NCI-H1436 treated with DMSO at 0.1 percent for 48 hours (cell line): ENCODE measurements at places on chromosomes 3 and 15.

DNA sequence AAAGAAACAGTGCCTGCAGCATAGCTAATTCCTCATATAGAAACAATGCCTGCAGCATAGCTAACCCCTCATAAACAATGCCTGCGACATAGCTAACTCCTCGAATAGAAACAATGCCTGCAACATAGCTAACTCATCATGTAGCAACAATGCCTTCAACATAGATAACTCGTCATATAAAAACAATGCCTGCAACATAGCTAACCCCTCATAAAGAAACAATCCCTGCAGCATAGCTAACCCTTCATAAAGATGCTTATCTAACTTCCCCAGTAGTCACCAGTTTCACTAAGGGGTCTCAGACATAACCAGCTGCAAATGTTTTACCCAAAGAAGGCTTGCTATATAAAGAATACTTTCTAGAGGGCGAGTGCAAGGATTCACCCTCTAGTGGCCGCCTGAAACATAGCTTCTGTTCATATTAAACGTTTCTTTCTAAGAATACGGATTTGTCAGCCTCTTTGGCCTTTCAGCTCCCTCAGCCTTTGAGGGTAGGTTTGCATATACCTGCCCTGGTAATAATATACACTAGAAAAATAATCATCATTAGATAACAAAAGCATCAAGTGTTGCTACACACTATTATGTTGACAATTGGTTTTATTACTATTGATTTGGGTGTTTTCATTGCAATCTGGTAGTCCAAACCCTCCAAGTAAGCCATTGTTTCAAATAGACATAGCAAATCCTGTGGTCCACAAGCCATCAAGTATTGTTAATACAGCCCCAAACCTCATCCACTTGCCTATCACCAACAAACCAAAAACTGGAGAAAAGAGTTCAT lies 44.4 kb upstream of the FAN1 start:
- no peak for DNase-seq

- DNase-seq = no peak
These were observed 119.5 kb downstream of the STAG1 start for GRCh38 chr3:136632625-136633081.

GRCh38 chr3:186461141-186461540 lies 83.0 kb downstream of the CRYGS start:
- no peak for DNase-seq

GRCh38 chr3:149243540-149243939 lies 21.9 kb upstream of the CP start:
- DNase-seq = no peak

GRCh38 chr3:185317674-185318073 lies 45.3 kb upstream of the MAP3K13 start:
- DNase-seq = no peak

GRCh38 chr3:71131375-71132314 lies 451.9 kb downstream of the FOXP1 start:
- no peak for DNase-seq

DNA sequence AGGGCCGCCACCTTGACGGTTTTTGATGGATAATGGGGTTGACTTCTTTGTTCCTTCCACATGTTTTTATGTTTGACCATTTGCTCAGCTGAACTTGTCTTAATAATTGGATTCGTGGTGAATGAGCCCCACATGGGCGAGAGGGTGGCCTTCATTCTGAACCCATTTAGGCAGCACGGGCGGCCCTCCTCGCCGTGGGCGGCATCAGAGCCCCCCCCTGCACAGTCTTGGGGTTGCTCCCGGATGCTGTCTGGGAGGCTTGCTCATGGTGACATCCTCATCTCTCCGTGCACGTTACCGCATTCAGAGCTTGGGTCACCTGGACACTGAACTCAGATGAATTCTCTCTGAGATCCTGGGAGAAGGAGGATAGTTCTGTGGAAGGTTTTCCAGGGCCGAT lies 172.3 kb upstream of the OSBPL11 start:
- no peak for DNase-seq

- peak; percentile 33 for DNase-seq
These were observed at the start of gene SENP7 for GRCh38 chr3:101512646-101513418. SENP7 (minus strand) TSS chr3:101513212; CDS start chr3:101513130, 82 bp downstream.

- DNase-seq = no peak
These were observed 20.5 kb upstream of the ABHD2 start for GRCh38 chr15:89067751-89068150.

DNA sequence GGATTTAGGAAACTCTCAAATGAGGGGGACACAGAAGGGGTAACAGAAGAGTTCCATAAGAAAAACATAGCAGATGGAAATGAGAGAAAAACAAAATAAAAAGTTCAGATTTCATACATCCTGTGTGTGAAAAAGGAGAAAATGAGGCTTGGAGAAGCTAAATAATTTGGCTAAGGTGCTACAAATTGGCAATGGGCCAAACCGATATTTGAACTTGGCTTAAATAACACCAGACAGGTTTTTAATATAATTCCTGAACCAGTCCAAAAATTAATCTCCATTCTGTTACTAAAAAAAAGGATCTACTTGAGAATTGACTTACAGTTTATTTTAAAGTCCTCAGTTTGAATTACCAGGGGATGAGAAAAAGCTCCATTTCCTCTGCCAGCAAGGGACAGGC lies 342.9 kb upstream of the DPH6 start:
- DNase-seq = no peak

GRCh38 chr3:12598890-12599289 lies 42.0 kb downstream of the MKRN2 start:
- DNase-seq = no peak

DNA sequence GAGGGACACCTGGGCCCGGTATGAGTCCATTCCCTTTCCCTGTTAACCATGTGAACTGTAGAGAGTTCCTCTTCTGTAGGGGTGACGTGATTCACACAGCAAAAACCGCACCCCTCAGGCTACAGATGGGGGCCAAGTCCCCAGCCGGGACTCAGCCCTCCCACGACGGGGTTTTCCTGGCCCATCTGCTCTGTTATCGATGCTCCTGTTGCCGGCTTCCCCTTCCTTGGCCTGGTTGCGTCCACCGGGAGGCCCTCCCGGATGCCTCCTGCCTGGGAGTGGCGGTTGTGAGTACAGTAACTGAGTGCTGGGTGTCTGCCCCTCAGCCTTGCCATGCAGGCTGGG lies 817 bp upstream of the PLXNA1 start:
- DNase-seq = no peak

- no peak for DNase-seq
These were observed 165.6 kb upstream of the LINGO1 start for GRCh38 chr15:77798151-77798835.

DNA sequence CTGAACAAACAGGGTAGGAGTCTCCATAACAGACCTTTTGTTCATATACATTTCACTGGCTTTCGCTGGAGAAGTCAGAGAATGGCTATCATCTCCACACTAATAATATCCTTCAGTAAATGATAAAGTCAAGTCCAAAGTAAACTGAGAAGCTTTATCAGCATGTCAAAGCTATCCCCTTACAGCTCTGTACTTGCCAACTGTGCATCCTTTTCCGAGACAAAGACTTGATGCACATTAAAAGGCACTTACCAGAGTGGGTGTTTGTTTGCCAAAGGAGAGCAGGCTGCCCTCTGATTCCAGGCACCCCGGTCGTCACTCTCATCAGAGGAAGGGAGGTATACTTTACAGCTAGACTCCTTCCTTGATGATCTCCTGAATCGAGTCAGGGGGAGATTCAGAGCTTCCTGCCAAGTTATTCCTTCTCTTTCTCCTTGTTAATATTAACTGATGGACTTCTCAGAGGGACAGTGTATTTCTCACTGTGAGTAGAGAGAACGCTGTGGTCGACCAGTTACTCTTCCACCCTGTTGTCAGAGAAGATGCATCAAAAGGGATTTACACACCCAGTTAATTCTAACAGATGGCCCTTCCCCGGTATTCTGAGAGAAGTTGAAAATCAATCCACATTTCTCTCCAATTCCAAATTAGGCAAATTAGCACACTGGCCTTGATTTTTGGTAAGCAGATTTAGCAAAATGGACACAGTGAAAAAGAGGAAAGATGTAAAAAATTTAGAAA lies 504.7 kb upstream of the NR2F2 start:
- DNase-seq = no peak

- DNase-seq = no peak
These were observed 710.1 kb downstream of the SQOR start for GRCh38 chr15:46344915-46345314.

GRCh38 chr3:69164296-69164695 lies 41.9 kb upstream of the LMOD3 start:
- no peak for DNase-seq

DNA sequence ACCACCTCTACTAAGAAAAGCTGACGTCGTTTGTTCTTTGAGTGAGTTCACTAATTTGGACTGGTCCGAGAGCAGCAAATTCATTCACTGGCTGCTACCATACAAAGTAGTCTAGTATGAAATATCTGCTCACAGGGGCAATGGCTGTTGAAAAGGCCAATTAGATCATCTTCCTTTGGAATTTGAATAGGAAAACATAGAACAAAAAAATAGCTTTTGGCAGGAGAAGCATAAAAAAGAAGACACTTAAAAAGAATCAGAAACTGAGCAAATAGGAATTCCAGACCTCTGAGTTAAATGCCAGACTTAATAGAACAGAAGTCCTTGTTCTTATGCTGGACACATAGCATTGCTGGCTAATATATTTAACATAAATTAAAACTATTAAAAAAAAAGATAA lies 159.3 kb downstream of the IL1RAP start:
- no peak for DNase-seq

DNA sequence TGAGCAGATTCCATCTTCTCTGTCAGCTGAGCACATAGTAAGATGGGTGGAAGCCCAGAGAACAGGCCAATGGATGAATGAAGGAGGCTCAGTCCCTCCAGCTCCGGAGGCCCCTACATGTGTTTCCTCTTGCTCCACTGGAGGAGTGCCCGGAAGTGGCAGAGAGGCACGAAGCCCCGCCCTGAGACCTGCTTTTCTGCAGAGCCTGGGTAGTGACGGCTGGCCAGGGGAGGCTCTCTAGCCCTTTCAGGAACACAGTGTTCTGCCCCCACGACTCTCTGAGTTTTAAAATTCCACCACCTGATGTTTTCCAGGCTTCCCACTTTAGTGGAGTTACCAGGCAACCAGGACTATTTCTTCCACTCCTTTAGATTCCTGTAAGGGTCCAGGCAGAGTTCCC lies 149.4 kb upstream of the SLC6A11 start:
- no peak for DNase-seq

DNA sequence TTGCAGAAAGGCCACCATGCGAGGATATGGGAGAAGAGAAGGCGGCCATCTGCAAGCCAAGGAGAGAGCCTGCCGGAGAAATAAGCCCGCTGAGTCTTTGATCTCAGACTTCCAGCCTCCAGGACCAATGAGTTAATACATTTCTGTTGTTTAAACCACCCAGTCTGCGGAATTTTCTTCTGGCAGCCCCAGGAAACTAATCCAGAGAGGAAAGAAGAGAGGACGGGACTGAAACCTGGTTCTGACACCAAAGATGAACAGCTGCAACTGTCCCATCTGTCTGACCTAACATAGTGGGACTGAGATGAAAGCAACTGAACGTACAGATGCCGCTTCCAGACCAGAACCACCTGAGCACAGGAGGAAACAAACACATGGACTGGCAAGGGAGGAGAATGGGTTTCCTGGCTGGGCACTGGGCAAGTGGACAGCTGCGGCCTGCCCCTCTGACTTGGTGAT lies 32.3 kb downstream of the VGLL4 start:
- DNase-seq = no peak

- DNase-seq = no peak
These were observed 1531.1 kb downstream of the SI start for GRCh38 chr3:163547014-163547685.

DNA sequence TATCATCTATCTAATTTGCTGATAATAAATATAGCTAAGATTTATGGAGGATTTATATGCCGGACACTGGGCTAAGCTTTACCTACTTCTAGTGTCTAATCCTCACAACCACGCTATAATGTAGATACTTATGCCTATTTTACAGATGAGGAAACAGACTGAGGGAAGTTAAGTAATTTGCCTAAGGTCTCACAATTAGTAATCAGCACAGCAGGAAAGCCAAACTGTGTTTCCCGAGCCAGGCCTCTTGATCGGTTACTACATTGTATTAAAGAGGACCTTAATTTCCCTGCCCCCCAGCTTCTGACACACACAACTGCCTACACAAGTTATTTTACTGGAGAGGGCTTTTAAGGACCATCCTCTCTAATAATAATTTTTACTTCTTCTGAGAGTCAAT lies 40.9 kb downstream of the ONECUT1 start:
- no peak for DNase-seq

DNA sequence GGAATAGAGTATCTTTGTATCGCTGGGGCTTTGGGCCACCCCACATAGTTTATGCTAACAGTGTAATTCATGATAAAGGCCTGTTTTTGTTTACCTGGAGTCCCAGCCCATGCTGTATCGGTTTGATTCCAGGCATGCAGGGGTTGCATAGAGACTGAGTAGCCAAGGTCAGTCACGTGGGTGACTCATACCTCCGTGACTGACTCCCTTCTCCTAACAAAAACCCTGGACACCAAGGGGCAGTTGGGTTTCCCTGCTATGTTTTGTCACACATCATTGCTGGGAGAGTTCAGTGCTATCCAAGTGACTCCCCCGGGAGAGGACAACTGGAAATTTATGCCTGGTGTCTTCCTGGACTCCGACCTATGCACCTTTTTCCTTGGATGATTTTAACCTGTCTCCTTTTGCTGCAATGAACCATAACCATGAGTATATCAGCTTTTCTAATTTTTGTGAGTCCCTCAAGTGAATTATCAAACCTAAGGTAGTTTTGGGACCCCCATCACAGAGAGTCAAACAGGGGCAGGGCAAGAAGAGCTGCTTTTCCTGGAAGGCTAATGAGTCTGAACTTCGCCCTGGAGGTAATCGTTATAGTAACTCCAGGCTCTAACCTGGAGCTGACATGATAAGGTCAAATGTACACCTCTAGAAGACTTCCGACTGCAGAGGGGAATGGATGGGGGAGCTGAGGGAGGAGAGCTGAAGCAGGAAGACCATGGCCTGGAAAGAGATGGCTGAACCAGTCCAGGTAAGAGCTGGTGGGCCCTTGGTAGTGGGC lies 57.0 kb downstream of the SRGAP3 start:
- DNase-seq = no peak

DNA sequence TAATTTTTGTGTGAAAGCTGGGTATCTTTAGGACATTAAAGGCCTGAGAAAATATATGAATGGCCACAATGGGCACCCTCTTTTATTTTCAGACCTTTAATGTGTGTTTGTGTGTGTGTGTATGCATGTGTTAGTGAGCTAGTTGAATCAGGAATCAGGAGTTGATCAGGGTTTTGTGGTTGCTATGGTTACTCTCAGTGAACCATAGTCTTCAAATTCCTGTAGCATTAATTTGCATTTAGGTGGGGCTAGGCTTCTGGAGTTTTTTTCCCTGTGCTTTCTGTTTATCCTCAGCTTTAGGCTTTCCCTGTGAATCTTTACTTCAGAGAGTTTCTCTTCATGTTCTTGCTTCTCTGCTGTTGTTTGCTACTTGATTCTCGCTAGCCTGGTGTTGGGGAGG lies 122.0 kb upstream of the ONECUT1 start:
- DNase-seq = no peak

- no peak for DNase-seq
These were observed 494.8 kb downstream of the FHIT start for GRCh38 chr3:60756241-60757030.

- DNase-seq = no peak
These were observed 358.4 kb upstream of the LMCD1 start for GRCh38 chr3:8143186-8143585.
